ENCODE measurements at places on chromosomes 6 and 20.

DNA sequence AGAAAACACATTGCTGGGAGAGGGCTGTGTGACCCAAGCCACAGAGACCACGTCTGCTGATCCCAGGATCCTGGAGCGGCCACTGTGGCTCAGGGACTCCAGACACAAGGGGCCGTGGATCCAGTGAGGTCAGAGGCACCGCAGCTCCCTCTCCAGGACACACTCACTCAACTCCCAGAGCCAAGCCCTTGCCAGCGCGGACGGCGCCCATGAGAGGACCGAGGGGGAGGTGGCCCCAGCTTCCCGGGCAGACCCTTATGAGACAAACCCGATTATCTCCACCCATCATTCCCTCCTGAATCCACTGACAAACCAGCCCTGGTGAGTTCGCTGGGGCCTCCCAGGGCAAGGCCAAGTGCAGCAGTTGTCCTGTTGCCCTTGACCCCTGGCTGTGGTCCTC is 201.2 kb downstream of the TAF4 start:
- H3K4me1 ChIP-seq, result no peaks in the 10 kb centered on the region
- H3K27me3 ChIP-seq, result no peaks in the 10 kb centered on the region
- DNase-seq, result no peak

- no peaks in the 10 kb centered on the region for H3K36me3 ChIP-seq
- no peaks in the 10 kb centered on the region for H3K27me3 ChIP-seq
- H3K4me3 ChIP-seq, result no peak overlapping the region
- no peak for DNase-seq
These were observed 74.7 kb downstream of the SOBP start for GRCh38 chr6:107564589-107564951.

DNA sequence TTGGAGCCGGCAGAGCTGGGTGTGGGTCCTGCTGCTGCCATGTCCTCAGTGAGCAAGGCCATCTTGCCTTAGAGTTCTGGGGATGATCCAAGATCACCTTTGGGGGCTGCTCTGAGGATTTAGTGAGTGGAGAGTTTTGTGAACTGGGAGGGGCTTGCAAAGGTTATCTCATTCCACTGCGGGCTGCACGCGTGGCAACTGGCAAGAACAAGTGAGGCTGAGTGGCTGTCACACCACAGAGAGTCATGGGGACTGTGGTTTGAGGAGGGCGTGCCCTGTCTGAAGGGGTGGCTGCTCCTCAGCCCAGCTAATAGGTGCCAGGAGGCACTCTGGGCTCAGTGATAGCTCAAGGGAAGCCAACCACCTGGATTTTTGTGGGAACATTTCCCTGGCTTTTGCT is 37.6 kb downstream of the TTLL9 start:
- no peak for DNase-seq
- H3K27ac ChIP-seq, result no peak overlapping the region
- H3K4me3 ChIP-seq, result no peak overlapping the region
- no peaks in the 10 kb centered on the region for H3K27me3 ChIP-seq
- no peaks in the 10 kb centered on the region for H3K36me3 ChIP-seq

DNA sequence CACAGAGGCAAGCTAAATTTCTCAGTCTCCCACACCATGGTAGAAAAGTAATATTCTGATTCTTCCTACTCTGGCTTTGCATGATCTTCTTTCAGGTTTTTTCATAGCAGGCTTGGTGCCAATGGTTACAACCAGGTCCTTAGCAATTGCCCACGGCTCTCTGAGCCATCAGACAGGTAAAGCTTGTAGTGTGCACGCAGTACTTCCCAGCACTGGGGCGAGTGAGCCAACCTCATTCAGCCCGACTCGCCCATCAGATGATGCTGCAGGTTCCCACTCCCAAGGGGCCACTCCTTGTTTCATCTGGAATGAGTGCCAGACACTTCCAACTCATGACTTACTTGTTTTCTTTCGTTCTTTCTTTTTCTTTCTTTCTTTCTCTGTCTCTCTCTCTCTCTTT is 78.3 kb downstream of the PERP start:
- H3K4me3 ChIP-seq, result no peak overlapping the region
- H3K27ac ChIP-seq, result no peak overlapping the region
- H3K27me3 ChIP-seq, result no peaks in the 10 kb centered on the region
- H3K4me1 ChIP-seq, result no peaks in the 10 kb centered on the region
- DNase-seq, result no peak

GRCh38 chr6:139254196-139254595 is 37.6 kb downstream of the TXLNB start:
- DNase-seq, result no peak
- H3K36me3 ChIP-seq, result no peaks in the 10 kb centered on the region
- H3K27ac ChIP-seq, result no peak overlapping the region
- no peaks in the 10 kb centered on the region for H3K27me3 ChIP-seq

- H3K27ac ChIP-seq, result no peak overlapping the region
- DNase-seq, result no peak
- no peaks in the 10 kb centered on the region for H3K27me3 ChIP-seq
- peaks cover 2% of the 10 kb centered on the region for H3K4me1 ChIP-seq
- H3K36me3 ChIP-seq, result peaks cover 9% of the 10 kb centered on the region
These were observed 7.1 kb downstream of the CABLES2 start for GRCh38 chr20:62400021-62400420.

DNA sequence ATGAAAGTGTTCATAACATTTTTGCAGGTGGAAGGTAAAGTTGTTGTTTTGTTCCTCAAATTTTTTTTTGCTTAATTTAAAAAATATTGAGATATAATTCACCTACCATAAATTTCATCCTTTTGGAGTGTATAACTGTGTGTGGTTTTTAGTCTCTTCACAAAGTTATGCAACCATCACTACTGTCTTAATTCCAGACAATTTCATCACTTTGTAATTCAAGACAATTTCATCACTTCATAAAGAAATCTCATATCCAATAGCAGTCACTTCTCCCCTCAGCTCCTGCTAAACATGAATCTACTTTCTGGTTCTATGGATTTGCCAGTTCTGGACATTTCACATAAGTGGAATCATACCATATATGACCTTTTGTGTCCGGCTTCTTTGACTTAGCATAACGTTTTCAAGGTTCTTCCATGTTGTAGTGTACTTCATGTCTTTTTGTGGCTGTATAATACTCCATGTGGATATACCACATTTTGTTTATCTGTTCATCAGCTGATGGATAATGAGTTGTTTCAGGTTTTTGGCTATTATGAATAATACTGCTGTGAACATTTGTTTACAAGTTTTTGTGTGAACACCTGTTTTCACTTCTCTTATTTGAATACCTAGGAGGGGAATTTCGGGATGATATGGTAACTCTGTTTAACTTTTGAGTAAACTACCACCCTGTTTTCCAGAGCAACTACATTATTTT is 18.8 kb downstream of the ZFAND3 start:
- H3K36me3 ChIP-seq, result no peaks in the 10 kb centered on the region
- H3K4me1 ChIP-seq, result no peaks in the 10 kb centered on the region
- H3K27ac ChIP-seq, result no peak overlapping the region
- no peak overlapping the region for H3K4me3 ChIP-seq
- DNase-seq, result no peak

DNA sequence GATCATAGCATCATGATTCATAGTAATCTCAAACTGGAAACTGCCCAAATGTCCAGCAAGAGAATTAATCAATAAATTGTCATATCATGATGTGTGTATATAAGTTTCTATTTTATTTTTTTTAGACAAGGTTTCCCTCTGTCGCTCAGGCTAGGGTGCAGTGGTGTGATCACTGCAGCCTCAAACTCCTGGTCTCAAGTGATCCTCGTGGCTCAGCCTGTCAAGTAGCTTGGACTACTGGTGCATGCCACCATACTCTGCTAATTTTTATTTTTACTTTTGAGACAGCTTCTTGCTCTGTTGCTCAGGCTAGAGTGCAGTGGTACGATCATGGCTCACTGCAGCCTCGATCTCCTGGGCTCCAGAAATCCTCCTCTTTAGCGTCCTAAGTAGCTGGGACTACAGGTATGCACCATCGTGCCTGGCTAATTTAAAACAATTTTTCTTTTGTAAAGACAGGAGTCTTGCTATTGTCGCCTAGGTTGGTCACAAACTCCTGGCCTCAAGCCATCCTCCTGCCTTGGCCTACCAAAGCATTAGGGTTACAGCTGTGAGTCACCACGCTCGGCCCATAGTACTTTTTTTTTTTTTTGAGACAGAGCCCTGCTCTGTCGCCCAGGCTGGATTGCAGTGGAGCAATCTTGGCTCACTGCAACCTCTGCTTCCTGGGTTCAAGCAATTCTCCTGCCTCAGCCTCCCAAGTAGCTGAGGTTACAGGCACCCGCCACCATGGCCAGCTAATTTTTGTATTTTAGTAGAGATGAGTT is 8.7 kb upstream of the ATRN start:
- no peak for DNase-seq
- H3K4me1 ChIP-seq, result no peaks in the 10 kb centered on the region
- H3K4me3 ChIP-seq, result no peak overlapping the region
- no peaks in the 10 kb centered on the region for H3K36me3 ChIP-seq

DNA sequence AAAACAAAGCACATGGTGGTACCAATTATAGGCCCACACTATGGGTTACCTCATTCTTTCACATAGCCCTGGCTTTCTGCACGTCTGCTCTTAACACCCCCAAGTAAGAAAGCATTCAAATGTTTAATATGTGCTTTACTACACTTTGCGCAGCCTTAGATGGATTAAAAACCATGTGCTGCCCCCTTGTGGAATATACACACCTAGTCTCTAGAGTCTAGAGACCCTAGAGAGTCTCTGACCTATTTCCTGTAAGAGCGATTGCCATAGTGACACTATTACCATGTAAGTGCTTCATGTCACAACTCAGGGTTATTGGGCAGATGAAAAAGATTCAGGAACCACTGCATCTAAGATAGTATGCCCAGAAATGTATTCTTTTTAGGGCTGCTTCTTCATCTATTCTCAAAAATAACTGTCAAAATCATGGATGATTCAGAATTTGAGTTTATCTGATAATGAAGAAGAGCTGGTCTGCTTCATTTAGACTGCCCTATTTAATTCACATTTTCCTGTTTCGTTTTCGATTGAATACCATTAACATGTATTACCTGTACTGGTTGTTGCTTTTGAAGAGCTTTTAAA is 186.3 kb downstream of the ADGB start:
- no peaks in the 10 kb centered on the region for H3K36me3 ChIP-seq
- no peaks in the 10 kb centered on the region for H3K27me3 ChIP-seq
- no peak overlapping the region for H3K27ac ChIP-seq
- no peaks in the 10 kb centered on the region for H3K4me1 ChIP-seq

GRCh38 chr6:13425943-13426931 is 61.2 kb downstream of the GFOD1 start:
- H3K4me3 ChIP-seq, result no peak overlapping the region
- no peaks in the 10 kb centered on the region for H3K27me3 ChIP-seq
- H3K36me3 ChIP-seq, result no peaks in the 10 kb centered on the region
- H3K4me1 ChIP-seq, result no peaks in the 10 kb centered on the region
- no peak overlapping the region for H3K27ac ChIP-seq

- no peak for DNase-seq
- no peaks in the 10 kb centered on the region for H3K4me1 ChIP-seq
- H3K27ac ChIP-seq, result no peak overlapping the region
- no peaks in the 10 kb centered on the region for H3K27me3 ChIP-seq
- H3K4me3 ChIP-seq, result no peak overlapping the region
These were observed 64.1 kb upstream of the BEND6 start for GRCh38 chr6:56890683-56891429.

GRCh38 chr6:11869672-11870340 is 91.2 kb upstream of the ADTRP start:
- no peak overlapping the region for H3K4me3 ChIP-seq
- no peak for DNase-seq
- no peaks in the 10 kb centered on the region for H3K4me1 ChIP-seq
- no peaks in the 10 kb centered on the region for H3K27me3 ChIP-seq
- no peaks in the 10 kb centered on the region for H3K36me3 ChIP-seq
- H3K27ac ChIP-seq, result no peak overlapping the region

DNA sequence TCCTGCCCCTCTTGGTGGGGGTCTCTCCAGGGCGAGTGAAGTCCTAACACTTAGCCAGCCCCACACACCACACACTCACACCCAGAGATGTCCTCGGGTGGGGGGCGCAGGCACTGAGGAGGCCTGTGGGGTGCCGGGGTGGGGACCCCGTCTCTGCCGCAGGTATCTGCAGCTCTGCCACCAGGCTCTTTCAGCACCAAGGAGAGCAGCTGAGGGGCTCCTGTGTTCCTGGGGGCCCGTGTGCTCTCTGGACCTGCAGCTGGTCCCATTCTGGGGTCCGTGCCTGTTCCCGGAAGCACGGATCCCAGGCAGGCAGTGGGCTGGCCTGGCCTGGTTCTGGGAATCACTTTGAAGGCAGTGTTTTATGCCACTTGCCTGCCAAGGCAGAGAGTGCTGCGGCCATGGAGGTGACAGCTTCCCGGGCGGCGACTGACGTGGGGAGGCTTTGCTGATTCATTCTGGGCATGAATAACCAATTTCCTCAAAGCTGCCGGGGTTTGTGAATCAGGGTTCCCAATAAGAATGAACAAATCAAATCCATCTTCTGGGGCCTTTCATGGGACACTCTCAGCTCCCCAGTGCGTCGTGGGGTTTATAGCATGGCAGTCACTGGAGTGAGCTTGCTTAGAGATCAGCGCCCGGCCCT is 54.4 kb upstream of the SLCO4A1 start:
- no peaks in the 10 kb centered on the region for H3K36me3 ChIP-seq
- H3K27me3 ChIP-seq, result 0 out of 2 replicates have a peak, but pooled peaks cover 2% of the 10 kb centered on the region
- H3K27ac ChIP-seq, result no peak overlapping the region
- H3K4me3 ChIP-seq, result no peak overlapping the region
- DNase-seq, result no peak

DNA sequence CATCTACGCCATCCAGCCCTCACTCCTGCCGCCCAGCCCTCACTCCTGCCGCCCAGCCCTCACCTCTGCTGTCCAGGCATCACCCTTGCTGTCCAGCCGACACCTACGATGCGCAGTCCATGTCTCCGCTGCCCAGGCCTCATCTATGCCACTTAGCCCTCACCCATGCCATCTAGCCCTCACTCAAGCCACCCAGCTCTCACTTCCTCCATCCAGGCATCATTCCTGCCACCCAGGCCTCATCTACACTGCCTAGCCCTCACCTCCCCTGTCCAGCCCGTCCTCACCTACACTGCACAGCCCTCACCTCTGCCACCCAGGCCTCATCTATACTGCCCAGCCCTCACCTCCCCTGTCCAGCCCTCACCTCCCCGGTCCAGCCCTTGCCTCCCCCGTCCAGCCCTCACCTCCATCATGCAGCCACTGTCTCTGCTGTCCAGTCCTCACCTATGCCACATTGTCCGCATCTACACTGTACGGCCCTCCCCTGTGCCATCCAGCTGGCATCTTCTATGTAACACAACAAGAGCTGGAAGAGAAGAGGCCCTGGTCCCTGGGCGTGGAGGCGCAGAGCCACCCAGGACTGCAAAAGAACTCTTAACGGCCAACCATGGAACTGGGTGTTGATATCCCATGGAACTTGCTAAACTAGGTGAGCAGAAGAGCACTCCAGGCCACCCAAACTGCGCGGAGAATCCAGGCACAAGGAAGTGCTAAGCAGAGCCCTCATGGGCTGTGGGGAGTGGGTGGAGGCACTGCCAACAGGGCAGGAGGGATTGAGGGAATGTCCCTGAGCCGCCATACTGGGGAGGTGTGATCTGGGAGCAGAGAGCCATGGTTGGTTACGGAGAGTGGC is 31.0 kb downstream of the RNASET2 start:
- DNase-seq, result no peak
- H3K27ac ChIP-seq, result no peak overlapping the region
- H3K4me3 ChIP-seq, result no peak overlapping the region
